ENCODE measurements at places on chromosomes 7 and 10.

- DNase-seq, result no peak
Measured at GRCh38 chr7:110399421-110399820, 691.5 kb upstream of the LRRN3 start.

DNA sequence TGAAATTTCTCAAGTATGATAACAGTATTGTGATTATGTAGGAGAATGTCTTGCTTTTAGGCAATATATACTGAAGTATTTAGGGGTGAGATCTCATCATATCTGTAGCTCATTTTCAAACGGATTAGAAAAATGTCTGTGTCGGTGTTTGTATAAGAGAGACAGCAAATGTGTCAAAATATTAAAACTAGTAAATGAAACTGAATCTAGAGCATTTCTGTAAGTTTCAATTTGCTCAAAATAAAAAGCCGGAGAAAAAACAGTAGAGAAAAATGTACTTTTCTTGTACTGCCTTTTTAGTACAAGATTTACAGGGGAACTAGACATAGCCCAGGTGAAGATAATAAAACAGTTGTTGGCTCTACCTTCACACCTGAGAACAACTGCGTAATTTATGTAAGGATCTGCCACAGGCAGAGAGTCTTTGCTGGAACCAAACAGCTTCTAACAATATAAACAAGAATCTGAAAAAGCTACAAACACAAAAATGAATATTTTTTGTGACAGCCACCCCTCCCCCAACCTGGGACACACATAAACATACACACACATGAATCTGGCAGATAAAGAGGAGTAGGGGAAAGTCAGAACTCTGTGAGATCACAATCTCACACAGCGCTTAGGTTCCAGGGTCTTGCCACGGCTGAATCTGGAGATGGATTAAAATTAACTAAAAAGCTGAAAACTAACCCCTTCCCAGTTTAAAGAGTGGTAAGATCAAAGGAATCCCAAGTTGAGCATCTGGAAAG, 153.3 kb downstream of the AVL9 start:
- no peak for DNase-seq

- DNase-seq, result no peak
Measured at GRCh38 chr7:18153183-18153748, 125.6 kb upstream of the PRPS1L1 start.

DNA sequence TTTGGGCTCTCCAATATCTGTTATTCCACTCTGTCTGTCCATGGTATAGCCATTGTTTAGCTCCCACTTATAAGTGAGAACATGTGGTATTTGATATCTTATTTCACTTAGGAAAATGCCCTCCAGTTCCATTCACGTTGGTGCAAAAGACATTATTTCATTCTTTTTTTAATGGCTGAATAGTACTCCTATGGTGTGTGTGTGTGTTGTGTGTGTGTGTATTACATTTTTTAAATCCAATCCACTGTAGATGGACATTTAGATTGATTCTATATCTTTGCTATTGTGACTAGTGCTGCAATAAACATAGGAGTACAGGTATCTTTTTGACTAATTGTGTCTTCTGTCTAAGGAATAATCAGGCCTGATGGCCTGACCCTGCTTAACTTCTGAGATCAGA, 7.4 kb upstream of the CPED1 start:
- no peak for DNase-seq

- DNase-seq, result peak; percentile 6
Measured at GRCh38 chr7:138608275-138608674, 92.9 kb downstream of the SVOPL start.

GRCh38 chr7:128904381-128905197, 5.9 kb downstream of the KCP start:
- peak; percentile 25 for DNase-seq

GRCh38 chr10:44908066-44908749, 2.9 kb upstream of the TMEM72 start:
- DNase-seq, result no peak

- DNase-seq, result no peak
Measured at GRCh38 chr7:77687100-77687746, 9.0 kb upstream of the RSBN1L start.

DNA sequence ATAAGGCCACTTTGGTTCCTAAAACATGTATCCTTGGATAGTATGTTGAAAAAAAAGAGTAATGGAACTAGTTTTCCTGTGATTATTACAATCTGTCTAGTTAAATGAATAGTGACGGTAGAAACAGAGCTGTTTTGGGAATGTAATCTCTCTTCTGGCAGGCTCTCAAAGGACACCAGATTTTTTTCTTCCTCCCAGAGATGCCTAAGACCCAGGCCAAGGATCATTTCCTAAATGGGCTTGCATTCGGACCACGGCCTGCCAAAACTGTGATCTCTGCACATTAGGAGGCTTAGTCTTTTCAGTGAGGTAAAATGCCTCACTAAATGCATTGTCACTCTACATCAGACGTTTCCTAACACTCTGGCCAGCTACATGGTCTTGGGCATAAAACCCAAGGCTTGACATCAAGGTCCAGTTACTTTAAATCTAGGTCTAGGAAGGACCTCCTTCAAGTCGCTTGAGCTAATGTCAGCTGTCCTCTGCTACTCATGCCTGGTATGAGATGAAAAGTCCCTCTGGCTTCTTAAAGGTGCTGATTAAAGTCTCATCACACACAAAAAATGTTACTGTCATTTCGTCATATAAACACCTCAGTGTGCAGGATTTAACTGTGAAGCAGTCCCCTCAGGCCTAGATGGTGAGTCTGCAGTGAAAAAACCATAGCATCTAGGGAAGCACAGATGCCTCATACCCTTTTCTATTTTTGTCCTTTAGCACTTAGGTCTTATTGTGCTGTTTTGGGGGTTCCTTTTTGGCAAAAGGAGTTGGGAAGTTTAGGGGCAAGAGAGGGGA, 47.7 kb downstream of the DLD start:
- no peak for DNase-seq

- no peak for DNase-seq
Measured at GRCh38 chr10:86357676-86358075, 8.9 kb downstream of the GRID1 start.

DNA sequence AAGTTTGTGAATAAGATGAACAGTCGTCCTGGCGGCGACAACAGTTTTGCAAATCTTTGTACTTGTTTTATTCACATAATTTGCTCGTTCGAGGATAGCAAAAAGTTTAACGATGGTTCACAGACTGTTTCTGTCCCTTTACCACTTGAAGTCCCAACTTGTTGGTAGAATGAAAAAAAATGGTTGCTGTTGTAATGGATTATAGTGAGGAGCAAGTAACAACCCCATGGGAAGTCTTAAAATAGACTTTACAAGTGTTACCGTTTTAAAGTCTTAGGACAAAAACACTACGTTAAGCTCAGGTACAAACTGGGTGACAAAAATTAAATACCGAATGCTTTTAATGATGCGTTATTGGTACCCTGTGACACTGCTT, 589 bp downstream of the LSM8 start:
- no peak for DNase-seq

DNA sequence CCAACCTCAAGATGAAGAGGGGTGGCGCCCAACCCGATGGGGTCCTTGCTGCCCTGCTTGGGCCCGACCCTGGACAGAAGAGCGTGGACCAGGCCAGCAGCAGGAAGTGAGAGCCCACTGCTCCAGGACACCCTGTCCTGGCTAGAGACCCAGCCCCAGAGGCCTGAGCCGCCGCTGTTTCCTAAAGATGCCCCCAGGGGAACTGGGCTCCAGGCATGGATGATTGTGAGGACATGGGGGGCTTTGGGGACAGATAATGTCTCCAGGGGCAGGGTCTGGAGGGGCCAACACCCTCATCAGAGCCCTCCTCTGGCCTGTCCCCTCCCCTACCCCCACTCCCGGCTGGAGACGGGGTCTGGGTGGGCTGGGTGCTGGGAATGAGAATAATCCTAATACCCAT, 71.7 kb downstream of the MYL10 start:
- DNase-seq, result no peak

GRCh38 chr10:89332123-89332633, 4.4 kb downstream of the IFIT3 start:
- no peak for DNase-seq

DNA sequence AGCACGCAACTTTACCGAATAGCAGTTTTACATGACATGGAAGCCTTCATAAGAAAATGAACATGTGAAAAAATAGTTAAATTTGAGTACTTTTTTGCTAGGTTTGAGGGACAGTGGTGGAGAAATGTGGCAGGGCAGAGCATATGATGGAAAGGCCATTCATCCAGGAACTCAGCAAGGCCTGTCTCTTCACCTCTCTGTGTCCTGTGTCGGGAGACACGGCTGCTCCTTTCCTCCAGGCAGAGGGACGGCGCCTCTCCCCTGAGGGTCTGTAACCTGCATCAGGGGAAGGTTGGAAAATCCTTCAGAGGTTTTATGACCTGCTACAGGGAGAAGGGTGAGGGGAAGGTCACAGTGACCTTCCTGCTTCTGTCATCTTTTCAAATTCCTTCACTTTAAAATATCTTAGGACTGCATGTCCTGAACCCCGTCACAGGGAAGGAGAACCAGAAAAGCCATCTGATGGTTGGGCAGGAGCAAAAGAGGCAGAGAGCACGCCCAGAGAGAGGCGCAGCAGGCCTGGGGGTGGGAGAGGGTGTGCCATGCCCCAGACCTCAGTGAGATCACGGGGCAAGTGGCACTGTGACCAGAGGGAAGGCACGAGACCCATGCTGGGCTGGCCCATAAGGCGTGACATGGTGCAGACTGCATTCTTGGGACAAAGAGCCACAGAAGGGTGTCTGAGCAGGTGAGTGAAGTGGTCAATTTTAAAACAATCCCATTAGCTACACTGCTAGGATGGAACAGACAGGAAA, 44.0 kb downstream of the GSDME start:
- no peak for DNase-seq

- DNase-seq, result peak; percentile 56
Measured at GRCh38 chr10:77279207-77279606, 358.4 kb downstream of the KCNMA1 start.

DNA sequence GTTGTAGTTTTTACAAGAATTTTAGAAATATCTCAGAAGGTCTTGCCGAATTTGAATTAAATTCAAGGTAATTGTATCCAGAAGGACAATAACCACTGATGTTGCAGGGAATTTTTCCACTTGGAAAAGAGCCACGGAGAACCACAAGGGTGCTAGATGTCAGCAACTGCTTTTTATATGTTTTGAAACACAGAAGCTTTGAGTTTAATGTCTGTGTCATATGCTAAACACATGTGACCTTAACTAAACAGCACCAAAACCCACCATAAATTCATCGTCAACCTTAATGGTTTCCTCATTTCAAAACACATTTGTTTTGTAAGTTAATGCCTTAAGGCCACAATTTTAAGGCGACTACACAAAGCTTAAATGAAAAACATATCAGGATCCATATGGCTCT, 106.9 kb downstream of the COL28A1 start:
- no peak for DNase-seq

DNA sequence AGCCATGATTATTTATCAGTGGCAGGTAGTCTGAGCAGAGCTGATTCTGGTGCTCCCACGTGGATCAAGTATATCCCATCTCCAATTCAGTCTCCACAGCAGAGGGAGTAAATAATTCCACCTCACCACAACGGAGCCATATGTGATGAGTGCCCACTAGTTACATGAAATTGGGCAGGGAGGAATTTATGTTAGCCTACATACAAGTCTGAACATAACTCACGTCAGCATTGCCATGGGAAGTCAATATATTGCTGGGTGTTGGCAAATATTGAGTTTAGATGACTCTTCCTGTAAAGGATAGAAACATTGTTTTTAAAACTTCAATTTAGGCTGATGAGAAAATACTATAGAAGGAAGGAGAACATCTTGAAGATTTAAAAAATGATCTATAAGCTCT, 269.0 kb upstream of the BMPER start:
- no peak for DNase-seq

GRCh38 chr7:3821488-3821887, 520.4 kb downstream of the SDK1 start:
- DNase-seq, result no peak

DNA sequence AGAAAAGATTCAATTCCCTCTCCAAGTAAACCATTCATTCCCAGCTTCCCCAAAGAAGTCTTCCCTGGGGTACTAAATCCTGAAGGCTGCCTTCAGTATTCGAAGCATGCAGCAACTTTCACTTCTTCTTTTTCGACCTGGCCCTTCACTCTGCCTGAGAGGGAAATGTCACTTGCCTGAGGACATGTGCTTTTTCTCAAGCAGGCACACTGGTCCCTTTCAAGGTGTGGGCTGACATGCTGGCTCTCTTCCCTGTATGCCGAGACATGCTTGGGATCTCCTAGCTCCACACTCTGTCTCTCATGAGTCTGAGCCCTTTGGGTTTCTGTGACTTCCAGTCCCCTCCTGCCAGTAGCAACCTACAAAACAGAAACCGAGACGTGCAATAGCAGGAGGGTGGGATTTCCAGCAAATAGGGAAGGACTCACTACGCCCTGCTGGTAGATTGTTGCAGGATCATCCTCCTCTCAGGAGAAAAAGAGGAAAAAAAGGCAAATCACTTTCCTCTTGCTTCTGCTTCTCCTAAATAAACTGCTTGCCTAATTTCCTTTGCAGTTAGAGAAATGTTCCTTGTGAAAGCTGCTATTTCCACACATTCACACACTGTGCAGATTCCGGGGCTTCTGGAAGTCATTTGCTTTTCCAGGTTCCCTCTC, 33.5 kb downstream of the FIGNL1 start:
- no peak for DNase-seq

DNA sequence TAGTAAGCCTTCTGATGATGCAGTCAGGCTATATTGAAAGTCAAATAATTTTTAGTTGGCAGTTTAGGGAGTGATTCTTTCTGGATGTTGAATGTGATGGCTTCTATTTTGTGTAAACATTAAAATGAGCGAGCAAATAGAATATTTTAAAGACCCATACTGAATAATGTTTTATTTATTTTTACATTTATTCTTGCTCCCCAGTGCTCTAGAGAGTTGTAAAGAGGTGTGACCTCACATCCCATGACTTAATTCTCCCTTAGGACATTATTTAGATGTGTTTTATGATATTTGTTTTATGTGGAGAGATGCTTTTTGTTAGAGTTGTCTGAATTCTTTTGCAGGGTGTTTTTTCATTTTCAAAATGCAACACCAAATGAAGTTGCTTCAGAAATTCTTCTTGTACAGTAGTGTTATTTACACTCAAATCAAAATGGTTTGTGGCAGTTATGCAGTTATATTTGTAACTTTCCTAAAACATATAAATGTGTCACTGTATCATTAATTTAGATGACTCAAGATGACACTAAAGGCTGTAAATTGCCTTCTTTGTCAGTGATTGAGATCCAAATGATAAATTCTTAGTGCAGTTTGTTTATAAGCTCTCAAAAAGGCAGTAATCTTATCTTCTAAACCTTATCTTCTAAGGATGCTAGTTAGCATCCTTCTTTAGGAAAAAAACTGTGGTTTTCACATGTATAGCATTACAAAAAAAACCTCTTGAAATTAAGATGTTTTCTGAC, 12.4 kb downstream of the UMAD1 start:
- DNase-seq, result no peak
